ENCODE measurements at places on chromosomes 13 and 19.

DNA sequence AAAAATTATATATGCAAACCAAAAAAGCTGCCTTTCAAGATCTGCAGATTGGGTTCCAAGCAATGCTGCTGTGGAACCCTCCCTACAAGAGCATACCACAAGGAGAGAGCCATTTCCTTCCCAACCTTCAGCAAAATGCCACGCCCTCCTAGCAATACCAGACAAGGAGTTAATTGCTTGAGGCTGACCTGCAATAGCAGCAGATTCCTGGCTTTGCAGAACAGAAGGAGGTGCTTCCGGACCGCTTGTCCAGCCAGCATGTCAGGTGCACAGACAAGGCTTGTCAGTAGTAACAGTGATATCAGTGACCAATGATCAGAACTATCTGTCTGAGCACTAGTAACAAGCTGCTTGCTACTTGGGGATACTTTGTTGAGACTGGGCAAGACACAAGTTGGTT is 301.6 kb downstream of the FGF14 start:
- no peak for DNase-seq

- DNase-seq, result no peak
These were observed 94.4 kb downstream of the URI1 start for GRCh38 chr19:30036154-30037129.

GRCh38 chr19:40689339-40690049 is 957 bp downstream of the NUMBL start:
- no peak for DNase-seq

DNA sequence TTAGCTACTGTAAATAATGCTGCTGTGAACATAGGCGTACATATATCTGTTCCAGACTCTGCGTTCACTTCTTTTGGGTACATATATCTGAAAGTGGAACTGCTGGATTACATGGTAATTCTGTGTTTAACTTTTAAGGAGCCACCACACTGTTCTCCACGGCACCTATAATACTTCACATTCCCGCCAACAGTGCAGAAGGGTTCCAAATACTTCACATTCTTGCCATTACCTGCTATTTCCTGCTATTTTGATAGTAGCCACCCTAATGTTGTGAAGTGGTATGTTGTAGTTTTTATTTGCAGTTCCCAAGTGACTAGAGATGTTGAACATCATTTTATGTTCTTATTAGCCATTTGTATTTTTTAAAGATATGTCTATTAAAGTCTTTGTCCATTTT is 377.4 kb upstream of the SLC10A2 start:
- no peak for DNase-seq

DNA sequence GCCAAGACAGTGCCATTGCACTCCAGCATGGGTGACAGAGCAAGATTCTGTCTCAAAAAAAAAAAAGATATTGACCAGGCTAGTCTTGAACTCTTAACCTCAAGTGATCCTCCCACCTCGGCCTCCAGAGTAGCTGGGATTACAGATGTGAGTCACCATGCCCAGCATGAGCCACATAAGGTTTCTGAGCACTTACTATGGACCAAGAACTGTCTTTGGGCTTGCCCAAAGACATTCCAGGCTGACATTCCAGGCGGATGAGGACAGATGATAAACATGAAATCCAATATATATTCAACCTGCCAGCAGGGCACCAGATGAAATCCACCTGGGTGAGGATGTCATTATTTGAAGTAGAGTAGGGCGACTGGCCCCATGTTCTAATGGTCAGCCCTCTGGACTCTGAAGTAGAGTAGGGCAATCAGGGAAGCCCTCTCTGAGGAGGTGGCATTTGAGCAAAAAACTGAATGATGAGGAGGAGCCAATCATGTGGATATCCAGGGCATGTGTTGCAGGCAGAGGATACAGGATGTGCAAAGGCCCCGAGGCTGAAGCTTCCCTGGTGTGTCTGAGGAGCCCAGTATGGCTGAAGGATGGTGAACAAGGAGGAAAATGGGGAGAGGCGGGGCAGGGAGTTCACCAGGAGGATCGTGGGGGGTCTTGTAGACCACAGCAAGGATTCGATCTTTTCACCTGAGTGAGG is 4.0 kb downstream of the C19orf38 start:
- DNase-seq, result no peak

Data from mucosa of gallbladder (tissue), 1 donor.